ENCODE measurements at places on chromosomes 2 and 18.

- DNase-seq: no peak
Observed at GRCh38 chr2:51013933-51014526, 17.9 kb downstream of the NRXN1 start.

DNA sequence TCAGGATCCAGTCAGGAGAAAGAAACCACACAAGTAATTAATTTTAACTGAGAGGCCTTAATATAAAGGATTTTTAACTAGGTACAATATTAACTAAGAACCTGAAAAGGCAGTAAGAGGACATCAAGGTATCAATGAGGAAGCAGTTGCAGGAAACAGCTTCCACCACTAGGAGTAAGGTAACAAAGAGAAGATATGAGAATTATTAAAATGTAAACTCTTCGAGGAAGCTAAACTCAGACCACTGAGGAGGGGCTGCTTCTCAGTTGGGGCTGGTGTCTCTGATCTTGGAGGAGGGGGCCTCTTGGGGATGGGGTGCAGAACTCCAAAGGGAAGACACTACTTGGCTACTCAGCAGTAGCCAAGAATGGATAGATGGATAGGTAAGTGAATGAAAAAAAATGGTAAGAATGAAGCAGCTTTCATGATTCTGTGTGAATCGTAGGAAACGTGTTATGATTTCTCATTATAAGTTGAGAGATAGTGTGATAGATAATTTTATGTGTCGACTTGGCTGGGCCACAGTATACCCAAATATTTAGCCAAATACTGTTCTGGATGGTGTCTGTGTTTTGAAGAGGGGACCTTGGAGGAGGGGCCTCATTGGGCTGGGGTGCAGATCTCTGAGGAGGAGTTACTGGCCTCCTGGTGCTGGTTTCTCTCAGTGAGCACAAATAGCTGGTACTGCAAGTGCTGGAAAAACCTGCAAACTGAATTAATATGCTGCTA is 547.7 kb upstream of the LRRTM1 start:
- no peak for DNase-seq

DNA sequence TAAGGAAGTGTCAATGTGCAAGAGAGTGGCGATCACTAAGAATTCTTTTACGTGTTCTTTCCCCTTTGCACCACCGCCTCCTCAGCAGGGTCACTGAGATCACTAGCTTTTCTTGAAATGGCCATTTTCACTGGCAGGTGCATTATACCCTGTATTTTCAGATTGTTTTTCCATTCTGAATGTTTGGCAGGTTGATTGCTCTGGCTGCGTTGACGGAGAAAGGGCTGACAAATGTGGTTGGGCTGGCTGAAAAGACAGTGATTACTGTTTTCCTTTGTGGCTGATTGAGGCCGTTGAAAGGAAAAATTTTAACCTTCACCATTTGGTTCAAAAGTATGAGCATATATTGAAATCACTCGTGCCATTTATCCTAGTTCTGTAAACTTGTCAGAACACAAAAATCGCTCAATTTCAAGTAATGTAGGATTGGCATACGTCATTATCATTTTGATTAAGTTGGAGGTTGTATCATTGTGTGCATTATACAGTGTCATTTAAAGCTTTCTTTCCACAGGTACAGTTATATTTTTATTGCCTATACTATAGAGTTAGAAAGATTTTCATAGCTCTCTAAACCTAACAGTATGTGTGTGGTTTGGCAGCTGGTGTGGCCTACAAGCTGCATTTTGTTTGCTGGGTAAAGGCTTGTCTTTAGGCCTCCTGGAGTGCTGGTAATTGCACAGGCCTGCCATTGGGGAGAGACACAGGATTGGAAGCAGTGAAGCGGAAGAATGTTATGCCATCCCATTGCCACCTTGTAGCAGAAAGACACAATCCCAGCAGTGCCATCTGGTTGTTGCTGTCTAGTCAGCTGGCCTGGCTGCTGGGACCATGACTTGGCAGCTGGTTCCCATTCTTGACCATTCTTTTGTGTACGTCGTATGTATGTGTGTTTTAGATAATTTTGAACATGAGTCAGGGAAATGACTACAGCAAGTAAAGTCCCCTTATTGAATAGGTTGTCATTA is 36.7 kb downstream of the DYNC1I2 start:
- peak; percentile 12 for DNase-seq

GRCh38 chr2:46485002-46485401 is 5.6 kb downstream of the TMEM247 start:
- DNase-seq: no peak

DNA sequence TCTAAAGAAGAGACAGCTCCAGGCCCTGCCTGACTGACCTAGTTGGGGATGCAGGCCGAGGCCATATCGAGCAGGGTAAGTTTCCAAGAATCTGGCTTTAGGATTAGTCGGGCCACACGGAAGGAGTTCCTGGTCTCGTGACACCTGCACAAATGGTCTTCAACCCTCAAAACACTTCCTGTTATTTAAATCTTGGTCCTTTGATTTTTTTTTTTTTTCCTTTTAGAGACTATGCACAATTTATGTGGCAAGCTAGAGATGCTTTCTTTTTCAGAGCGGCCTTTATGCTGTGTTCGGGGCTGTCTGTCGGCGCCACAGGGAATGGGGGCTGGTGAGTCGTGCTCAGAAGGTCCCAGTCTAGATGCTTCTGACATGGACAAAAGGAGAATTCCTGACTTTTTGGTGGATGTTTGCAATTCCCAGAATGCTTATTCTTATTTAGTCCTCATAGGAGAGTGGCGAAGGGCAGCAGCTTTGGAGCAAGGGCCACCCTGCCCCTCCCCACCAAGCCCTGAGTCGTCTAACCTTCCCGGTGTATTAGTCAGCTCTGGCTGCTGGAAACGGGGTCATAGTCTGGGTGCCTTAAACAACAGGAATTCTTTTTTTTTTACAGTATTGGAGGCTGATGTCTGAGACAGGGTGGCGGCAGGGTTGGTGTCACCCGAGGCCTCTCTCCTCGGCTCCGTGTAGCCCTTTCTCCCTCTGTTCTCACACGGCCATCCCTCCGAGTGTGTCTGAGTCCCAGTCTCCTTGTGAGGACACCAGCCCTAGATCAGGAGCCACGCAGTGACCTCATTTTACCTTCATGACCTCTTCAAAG is 27.4 kb downstream of the HPCAL1 start:
- DNase-seq: no peak

DNA sequence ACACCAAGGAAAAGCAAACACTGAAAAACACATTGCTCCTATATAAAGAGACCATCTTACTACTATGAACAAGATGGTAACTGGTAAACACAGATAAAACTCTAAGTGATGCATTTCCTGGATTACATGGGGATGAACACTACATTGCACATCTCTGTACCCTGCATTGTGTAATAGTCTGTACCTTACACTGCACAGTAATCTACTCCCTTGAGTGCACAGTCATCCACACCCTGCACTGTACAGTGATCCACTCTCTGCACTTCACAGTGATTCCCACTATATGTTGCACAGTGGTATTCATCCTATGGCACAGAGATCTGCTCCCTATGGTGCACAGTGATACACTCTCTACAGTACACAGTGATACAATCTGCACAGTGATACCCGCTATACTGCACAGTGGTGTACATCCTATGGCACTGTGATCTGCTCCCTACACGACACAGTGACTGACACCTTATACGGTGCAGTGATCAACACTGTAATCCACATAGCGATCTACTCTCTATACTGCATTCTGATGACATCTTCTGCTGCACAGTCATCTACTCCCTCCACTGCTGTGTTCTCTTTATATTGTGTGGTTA is 462.2 kb upstream of the RGPD4 start:
- no peak for DNase-seq

All from hematopoietic multipotent progenitor cell treated with erythropoietin and hydrocortisone succinate and interleukin-3 and kit ligand, for 15 days (in vitro differentiated cells).